Adrenal gland (tissue), 19 donors: ENCODE measurements at places on chromosomes 11 and 22. TPM values are rescaled to one million over a fixed set of nuclear protein-coding genes. Genes with fewer than 3 reads are reported as not detected.

SPTBN2 gene
- 81.8 TPM for total RNA-seq

DNA sequence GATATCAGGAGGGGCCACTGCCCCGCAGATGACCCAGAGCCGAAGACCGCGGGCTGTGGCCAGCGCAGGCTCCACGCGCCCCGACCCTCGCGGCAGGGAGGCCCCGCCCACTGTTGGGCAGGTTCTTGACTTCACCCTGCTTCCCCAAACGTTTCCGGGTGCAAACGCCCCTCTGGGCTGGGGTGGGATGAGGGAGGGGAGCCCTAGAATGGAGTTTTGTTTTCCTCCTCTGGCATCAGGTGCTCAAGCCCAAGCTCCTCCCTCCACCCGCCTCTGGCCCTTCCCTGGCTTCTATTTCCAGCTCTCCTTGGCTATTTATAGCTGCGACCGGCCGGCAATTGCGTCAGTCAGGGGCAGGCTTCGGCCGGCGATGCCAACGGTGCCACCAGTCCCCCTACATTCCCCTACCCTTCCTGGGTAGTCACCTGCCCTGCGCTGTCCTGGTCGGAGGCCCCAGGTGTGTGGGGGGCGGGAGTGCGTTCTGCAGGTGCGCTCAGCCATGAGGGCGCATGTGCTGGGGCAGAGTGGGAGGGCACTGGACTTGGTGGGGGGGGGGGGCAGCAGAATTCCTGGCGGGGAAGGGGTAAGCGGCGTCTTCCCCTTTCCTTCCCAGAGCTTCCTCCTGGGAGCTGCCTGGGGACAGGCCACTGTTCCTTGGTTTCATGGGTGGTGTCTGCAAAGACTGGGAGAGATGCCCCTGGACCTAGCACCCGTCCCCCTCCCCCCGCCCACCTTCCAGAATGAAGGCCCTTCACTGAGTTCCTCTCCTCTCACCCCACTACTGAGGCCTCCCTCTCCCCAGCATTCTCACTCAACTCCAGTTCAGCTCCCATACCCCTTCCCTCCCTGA is 23.6 kb downstream of the DUSP8 start:
- peak; percentile 83 for DNase-seq

DNA sequence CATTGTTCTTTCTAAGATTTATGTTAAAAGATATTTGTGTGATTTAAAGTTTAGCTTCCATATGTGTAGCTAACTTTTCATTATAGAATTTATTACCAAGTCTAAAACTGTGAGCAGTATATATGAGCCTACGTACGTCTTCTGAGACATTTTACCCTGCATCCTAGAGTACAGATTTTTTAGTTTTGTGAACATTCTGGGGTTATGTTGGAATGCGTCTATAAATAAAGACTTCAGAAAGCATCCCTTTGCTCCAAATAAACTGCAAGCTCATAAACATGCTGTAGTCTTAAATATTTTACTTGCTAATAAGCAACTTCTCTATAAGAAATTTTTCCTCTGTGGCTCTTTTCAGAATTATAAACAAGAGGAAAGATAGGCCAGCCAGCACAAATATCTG is 236.5 kb downstream of the DDX10 start:
- DNase-seq, result no peak

DNA sequence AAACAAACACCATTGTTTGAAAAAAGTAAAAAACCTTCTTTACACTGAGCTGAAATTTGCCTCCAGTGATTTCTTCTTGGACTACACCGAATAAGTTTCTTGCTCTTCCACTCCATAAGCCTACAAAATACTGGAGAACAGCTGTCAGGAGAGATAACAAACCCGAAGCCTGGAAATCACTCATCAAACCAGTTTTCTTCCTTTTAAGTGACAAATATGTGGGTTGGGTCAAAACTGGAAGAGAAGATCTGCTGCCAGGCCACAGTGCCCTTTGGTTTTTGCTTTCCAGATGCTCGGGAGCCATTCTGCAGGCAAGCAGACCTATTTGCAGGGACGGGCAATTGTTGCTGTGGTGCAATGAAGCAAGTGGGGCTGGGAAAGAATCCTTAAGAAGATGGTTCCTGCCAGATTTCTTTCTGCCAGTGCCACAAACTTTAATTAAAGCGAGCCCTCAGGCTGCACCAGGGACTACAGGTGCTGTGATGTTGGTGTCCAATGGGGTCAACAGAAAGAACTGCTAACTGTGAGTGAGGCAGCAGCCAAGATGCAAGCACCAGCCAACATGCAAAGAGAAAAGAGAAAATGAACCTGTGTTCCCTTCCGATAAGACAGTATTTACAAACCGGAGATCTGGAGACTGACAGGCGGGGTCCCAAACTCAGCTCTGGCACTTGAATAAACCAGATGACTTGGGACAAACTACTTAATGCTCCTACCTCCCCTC is 44.8 kb upstream of the SMCO4 start:
- DNase-seq, result no peak

DNA sequence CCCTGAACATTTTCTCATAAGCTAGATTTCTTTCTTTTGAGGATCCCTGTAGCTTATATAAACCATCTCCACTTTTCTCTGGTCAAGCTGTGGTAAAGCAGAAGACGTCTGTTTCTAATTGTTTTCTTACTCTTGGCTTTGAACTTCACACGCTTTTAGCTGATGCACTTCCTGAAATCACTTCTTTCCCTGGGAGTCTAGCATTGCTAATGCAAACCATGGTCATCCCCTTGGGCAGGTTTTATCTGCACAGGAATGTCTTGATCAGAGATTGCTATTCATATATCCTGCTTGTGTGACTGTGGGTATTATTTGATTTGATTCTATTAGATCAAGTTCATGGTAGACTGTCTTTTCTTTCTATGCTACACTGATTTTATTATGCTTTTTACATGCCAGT is 199.2 kb upstream of the POU2AF2 start:
- no peak for DNase-seq

DNA sequence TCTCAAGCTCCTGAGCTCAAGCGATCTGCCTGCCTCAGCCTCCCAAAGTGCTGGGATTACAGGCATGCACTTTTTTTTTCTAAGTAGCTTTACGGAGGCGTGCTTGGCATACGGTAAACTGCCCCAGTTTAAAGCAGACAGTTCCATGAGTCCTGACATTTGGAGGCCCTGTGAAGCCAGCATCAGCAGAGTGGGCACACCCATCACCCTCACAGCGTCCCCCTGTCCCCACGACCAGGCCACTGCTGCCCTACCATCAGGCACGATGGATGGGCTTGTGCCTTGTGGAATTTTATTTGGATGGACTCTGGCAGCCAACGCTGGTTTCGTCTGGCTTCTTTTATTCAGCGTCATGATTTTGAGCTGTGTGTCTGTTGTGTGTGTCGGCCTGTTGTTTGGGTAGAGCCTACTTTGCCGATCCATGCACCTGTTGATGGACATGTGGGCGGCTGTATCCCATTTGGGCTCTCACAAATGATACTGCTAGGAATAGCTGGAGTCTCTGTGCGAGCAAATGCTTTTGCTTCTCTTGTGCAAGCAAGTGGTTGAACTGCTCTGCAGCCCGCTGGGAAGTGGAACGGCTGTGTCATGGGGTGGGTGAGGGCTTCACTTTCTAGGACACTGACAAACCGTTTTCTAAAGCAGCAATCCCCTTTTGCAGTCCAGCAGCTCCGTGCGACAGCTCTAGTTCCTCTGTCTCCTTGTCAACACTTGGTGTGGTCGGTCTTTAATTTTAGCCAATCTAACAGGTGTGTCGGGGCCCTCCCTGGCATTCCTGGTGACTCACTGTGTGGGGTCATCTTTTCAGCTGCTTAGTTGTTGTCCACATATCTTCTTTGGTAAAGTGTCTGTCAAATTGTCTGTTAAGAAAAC is 23.8 kb downstream of the KCNQ1 start:
- peak; percentile 15 for DNase-seq

DNA sequence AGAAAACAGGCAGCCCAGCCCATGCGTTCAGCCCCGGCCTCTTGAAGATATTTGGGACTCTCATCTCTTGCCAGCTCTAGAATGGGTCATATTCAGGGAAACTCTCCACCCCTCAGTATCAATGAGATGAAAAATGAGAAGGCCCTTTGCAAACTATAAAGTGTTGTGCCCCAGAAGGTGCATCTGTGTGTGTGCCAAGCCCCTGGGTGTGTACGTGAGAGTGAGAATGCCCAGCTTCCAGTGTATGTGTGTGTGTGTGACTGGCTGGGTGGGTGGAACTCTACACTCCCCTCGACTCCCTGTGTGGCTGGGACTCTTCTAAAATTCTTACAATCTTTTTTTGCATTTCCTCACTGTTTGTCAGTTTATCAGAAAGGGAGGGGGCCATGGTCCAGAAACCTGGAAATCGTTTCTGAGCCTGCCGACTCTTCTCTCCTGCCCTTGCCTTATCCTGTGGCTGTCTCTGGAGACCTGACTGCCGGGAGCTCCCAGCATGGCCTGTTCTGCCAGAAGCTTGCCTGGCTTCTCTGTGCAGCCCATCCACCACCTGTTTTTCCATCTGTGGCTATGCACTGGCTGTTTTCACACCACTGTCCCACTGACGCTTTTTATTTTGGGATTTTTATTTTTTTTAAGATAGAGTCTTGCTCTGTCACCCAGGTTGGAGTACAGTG is 1.2 kb downstream of the P2RY6 start:
- DNase-seq, result no peak

VPREB3 gene
- total RNA-seq, result 4.0 TPM

SLC22A8 gene
- total RNA-seq, result not detected

PPP2R1B gene
- total RNA-seq, result 36.2 TPM
